ENCODE measurements at places on chromosomes 13 and 19.

DNA sequence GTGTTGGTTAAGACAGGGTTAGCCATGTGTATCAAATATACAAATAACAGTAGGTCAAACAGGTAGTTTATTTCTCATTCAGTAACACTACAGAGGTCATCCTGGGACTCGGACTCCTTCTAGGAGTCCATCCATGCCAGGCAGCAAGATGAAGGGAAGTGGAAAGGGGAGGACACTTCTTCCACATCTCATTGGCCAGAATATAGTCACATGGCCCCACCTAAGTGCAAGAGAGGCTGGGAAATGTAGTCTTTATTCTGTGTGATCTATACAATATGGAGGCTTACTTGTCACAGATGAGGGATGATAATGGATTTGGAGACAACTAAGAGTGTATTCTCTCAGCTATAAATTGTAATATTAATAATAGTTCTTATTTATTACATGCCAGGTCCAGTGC is 31.1 kb downstream of the RDH8 start:
- no peak for DNase-seq

DNA sequence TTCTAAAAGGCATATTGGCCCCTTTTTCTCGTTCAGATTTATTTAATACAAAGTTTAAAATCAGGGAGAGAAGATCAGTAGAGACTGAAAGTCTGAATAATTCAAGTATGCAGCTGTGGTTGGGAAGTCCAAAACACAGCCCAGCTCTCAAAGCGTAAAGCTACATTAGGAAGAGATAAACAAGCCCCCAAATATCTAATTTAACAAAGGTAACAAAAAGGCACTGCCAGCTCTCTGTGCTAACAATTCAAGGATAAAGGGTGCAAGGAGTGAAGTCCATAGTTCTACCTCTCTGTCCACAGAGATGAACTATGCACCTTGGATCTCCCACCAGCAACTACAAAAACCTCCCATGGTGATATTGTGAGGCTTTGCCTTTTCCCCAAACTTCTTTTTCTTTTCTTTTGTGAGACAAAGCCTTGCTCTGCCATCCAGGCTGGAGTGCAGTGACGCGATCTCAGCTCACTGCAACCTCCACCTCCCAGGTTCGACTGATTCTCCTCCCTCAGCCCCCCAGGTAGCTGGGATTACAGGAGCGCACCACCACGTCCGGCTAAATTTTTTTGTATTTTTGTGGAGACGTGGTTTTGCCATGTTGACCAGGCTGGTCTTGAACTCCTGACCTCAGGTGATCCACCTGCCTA is 104.4 kb downstream of the LHFPL6 start:
- no peak for DNase-seq

DNA sequence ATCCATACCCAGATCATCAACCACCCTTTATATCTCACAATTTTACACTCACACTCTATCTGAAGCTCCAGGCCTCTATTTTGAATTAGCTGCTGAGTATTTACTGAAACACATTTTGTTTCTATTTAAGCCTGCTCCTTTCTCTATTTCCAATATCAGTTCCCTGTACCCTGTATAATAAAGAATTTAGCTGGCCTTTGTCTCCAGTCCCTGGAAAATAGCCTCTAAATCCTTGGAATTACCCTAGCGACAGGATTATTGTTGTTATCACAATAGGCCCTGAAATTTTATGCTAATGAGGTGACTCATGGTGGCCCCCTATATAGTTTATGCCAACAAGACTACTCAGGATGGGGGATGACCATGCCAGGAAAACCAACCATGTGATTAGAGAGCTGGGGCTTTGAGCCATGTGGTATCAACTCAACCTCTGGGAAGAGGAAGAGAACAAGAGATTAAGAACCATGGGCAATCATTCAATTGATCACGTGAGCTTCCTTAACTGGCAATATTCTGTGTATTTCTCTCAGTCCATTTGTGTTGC is 72.7 kb downstream of the KATNAL1 start:
- peak; percentile 27 for DNase-seq

DNA sequence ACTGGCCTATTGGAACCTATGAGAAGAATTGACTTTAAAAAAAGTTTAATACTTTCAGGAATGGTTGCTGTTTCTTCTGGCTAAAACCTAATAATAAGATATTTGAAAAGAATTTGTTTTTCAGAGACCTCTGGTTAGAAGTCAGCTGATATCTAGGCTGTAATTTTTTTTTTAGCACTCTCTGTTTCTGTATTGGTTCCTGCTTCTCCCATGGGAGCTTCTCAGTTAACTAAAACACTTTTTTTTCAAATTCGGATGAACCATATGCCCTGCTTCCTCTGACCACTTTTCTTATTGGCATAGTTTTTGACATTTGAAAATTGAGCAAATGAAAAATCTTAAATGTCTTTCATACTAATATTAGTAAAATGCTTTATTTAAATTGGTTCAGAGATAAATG is 163.5 kb upstream of the SLC10A2 start:
- DNase-seq = no peak

DNA sequence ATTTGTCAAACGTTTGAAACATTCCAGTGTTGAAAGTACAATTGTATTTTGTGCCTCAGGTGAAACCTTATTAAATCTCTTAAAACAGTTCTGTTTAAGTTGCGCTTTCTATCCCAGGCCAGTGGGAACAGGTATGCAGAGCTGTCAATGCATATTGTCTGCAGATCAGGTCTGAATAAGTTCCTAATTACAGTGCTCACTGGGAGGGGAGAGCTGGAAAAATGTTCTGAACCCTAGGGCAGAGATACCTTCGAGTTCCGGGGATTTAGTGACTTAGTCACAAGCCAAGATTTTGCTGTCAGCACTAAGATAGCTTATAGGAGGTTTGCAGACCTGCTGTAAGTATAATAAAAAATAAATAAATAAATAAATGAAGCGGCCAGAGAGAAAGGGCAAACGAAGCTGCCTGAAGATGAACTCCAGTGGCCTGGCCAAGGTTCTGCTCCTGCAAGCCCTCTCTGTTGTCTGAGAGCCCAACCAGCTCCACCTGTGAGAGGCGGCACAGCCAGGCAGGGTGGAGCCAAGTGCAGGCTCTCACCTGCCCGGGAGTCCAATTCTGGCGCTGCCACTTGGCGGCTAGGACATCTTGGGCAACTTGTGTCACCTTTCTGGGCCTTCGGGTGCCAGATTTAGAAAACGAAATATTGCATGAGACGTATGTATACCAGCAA is 97.9 kb upstream of the SLC7A1 start:
- no peak for DNase-seq
